ENCODE measurements at places on chromosomes 13 and 19. TPM values are rescaled to one million over a fixed set of nuclear protein-coding genes. Genes with fewer than 3 reads are reported as not detected.

DNA sequence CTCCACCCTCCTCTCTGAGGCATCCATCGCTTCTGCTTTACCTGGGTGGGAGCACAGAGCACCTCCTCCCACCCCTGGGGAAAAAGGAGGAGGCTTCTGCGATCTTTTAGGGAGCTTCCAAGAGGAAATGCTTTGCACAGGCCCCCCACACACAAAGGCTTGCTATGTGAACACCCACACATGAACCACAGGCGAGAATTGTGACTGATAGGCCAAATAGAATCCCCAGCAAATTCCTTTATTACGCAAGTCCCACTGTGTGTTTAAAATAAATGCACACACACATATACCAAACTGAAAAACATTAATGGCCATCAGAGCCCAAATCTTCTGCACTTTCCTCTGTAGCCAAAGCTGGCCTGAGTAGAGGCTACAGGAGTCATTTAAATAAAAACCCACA lies 50.6 kb downstream of the HSPH1 start:
- no peak for DNase-seq

BEST2 gene
- total RNA-seq = not detected

CBLC gene
- not detected for total RNA-seq

- DNase-seq = no peak
These were observed 13.2 kb downstream of the C19orf44 start for GRCh38 chr19:16509141-16510061.

PSG2 gene
- total RNA-seq = not detected

DMKN gene
- 11.3 TPM for total RNA-seq

- DNase-seq = no peak
These were observed 117.6 kb upstream of the SPATA13 start for GRCh38 chr13:24042710-24043440.

- no peak for DNase-seq
These were observed 25.9 kb downstream of the NBEA start for GRCh38 chr13:34967851-34968562.

GRCh38 chr13:52961256-52961910 lies 67.2 kb upstream of the OLFM4 start:
- no peak for DNase-seq

DNA sequence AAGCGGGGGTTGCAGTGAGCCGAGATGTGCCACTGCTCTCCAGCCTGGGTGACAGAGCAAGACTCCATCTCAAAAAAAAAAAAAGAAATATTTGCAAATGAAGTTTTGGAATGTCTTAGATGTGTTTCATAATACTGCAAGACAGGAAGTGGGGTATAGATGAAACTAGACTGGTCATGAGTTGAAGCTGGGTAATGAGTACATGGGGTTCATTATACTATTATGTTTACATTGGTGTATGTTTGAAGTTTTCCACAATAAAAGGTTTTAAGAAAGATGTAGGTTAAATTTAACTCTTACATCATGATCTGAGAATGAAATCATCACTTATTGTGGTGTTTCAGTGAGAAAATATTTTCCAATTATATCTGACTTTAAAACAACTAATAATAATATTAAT lies 19.0 kb downstream of the FNDC3A start:
- DNase-seq = no peak

- DNase-seq = no peak
These were observed 63.9 kb downstream of the DLEU7 start for GRCh38 chr13:50779443-50780200.

DNA sequence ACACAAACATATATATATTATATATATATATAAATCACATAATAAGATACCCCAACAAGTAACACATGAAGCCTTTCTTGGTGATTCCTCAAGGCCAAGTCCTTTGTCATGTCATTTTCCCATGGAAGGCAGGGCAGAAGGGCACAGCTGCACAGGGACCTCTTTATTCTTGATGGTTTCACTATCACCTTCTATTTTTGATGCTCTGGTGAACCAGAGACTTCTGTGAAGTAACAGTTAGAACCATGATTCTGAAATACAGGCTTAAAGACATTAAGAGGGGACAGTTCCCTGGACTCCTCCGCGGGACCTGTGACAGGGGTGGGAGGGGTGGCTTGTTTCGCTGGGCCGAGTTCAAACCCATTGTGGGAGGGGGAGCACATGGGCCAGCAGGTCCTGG lies 104.0 kb downstream of the DGKH start:
- DNase-seq = no peak

CABP5 gene
- 0.38 TPM for total RNA-seq

DNA sequence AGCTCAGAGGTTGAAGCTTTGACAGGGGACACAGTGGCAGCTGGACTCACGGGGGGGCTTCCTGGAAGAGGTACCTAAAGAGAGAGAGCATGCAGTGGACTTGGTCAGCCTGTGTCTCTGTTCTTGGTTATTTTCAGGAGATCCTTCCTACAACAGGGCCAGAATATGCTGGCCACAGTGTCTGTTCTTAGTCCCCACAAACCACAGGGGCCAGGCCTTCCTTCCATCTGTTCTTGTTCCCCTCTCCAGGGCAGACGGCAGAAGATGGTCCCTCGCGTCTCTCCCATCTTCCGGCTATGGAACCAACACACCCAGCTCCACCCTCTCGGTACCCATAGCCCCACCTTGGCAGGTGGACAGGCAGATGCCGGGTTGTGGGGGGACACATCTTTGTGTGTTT lies 24.8 kb downstream of the MAST3 start:
- DNase-seq = no peak

GRCh38 chr19:10805758-10806247 lies 30.2 kb downstream of the TMED1 start:
- no peak for DNase-seq

- no peak for DNase-seq
These were observed 9.8 kb upstream of the CNMD start for GRCh38 chr13:52749419-52749818.
